H1 (cell line): ENCODE measurements at places on chromosomes 3 and 15.
A peak's percentile ranks its signal among the peaks of the same experiment; 100 is the strongest.

GRCh38 chr15:89629829-89630228 is 25.4 kb downstream of the KIF7 start:
- DNase-seq: no peak

- peak; percentile 48 for DNase-seq
Measured at GRCh38 chr3:139491966-139492365, 15.7 kb upstream of the RBP2 start.

GRCh38 chr3:112979244-112979832 is 4.4 kb upstream of the CD200R1 start:
- DNase-seq: no peak

GRCh38 chr3:172046268-172046915 is 7.0 kb downstream of the FNDC3B start:
- DNase-seq: no peak

DNA sequence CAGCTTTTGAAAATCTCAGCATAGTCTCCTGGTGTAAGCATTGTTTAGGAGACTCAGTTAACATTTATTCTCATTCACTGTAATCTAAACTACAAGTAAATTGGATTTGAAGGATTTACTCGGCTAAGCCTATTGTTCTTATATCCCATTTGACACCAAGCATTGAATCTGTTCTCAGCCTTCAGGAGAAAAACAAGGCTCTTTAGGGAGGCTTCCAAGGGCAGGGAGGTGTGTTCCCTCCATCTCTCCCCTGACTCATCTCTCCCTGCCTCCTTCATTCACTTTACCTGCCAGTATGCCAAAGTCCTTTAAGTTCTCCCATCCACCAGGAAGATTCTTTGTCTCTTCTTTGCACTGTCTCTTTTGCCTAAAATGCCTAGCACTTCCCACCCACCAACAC is 347.8 kb downstream of the MFSD1 start:
- no peak for DNase-seq

- no peak for DNase-seq
Measured at GRCh38 chr3:5437783-5438323, 250.3 kb downstream of the EDEM1 start.

GRCh38 chr3:146374146-146374545 is 95.2 kb downstream of the PLSCR2 start:
- DNase-seq: no peak

DNA sequence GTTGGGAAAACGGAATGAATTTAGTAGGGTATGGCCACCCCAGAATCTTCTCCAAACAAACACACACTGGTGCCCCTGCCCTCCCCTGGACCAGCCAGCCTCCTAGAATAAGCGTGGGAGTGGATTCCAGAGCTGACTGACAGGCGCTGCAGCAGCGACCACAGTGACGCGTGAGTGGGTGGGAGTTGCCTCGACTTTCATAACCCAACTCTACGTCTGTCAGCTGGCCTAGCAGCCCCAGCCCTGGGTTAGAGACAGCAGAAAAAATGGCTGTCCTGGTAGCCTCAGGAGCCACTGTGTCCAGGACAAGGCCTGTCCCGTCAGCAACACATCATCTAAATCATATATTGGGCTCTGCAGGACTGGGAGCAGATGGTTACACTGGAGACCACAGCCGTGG is 10.0 kb downstream of the PLA2G4B start:
- DNase-seq: no peak

DNA sequence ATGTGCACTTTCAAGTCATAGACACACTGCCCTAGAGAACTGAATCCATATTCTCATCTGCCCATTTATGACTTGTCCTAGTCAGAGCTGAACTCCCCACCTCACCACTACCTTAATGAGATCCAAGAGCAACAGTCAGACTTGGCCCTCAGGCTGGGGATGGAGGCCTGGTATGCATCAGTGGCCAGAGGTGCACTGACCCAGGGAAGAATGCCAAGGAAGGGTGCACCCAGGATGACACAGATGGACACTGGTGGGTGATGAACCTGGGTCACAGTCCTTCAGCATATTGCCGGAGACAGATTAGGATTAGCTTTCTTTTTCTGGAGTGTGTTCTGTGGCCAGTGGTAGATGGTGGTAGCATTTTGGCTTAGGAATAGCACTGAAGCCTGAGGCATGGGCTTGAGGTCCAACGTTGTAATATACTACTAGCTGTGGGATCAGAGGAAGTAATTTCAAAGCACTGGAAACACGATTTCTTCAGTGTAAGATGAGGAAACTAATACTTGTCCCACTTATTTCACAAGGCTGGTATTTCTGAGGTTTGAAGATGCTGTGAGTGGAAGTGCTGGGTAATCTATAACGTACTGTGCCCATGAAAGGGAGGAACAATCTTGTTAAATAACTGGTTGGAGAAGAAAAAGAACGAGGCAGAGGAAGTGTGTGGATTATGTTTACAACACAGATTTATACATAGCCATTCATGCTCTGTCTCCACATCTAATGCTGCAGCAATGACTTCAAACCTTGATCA is 265.0 kb downstream of the THRB start:
- DNase-seq: no peak

DNA sequence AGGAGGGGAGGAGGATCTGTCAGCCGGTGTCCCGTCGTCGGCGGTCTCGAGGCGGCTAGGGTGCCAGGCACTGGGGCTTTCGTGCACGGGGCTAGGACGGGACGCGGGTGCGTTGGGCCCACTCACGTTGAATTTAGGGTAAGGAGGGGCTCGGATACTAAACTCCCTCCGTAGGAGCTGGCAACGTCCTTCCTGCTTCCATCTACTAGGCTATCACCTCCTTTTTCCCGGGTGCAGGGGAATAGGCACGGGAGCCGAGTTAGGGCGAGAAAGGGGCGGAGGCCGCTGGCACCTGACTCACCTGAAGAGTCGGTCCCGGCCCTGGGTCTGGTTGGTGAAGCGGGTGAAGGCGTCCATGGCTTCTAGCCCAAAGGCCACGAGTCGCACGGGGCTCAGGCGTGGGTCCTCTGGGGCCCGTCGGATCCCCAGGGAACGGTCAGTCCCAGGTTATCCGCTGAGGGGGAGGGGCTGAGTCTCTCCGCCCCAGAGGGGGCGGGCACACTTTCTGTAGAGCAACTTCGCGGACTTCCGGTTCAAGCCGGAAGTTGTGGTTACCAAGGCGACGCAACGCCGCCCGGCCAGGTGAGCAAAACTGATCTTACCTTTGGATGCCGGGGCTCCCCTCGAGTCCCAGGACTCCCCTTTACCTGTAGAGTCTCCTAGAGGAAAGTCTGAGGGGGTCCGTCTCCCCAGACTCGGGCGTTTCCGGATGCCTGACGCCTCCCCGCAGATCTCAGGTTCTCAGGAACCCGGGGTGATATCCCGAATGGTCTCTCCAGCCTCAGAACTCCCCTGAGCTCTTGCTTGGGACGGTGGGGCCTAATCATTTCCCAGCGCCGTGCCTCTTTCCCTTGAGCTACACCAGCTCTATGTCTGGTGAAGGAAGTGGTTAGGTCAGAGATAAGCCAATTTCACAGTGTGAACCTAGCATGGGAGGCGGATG is at the start of the genes PEX11A and WDR93:
Gene PEX11A (minus strand): TSS at position 479 of the 943 bp plus-strand sequence. CDS start 122 bp downstream, at position 357.
Gene WDR93 (plus strand): TSS at position 536 of the 943 bp plus-strand sequence. CDS start 10,936 bp downstream, outside the sequence.
- peak; percentile 49 for DNase-seq

DNA sequence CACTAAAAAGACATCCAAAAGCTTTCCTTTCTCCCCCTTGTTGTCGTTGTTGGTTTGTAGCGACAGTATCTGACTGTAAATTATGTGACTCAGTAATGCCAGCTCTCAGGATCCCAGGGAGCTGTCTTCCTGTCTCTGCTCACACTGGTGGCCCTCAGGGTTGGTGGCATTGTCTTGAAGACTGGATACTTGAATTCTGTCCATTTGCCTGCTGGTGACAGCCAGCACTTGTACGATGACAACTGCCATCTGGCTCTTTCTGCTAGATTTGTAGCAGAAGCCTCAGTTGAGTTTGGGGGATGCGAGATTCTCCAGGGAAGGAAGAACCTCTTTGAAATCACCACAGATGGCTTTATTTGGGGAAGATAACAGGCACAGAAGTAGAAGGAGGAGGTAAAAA is 120.8 kb downstream of the ARPP21 start:
- DNase-seq: no peak

- DNase-seq: no peak
Measured at GRCh38 chr3:186882150-186882524, 39.6 kb downstream of the ADIPOQ start.

GRCh38 chr15:35546511-35547381 is 781 bp upstream of the DPH6 start:
- no peak for DNase-seq

DNA sequence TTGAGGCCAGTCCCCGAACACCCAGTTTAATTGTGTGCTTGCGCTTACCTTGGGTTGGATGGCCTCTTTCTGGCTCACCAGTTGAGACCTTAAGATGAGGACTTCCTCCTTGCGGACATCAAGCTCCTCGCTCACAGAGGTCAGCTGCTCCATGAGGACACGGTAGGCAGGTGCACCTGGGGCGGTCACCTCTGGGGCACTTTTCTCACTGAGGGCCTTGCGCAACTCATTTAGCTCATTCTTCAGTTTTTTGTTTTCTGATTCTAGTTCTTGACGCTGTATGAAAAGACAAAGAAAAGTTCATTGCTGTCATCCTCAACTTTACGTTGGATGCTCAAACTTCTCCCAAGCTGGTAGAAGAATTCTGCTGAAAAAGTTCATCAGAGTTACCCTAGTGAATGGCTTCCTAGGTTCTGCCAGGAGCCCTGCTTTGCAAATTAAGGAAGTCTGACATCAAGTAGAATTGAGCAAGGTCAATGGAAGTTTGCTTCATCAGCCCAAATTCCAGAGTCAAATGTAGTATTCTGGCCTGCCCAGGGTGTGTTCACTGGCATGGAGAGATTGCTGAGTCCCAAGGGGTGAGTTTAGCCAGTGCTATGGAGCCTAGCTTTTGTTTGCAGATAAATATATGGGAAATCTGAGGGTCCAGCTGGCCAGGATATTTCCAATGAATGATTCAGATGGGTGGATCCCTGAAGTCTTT is 55.8 kb upstream of the MYO5C start:
- DNase-seq: no peak

GRCh38 chr3:6251612-6252400 is 609.1 kb upstream of the GRM7 start:
- no peak for DNase-seq

- DNase-seq: no peak
Measured at GRCh38 chr3:151307583-151308488, 8.8 kb downstream of the GPR87 start.

DNA sequence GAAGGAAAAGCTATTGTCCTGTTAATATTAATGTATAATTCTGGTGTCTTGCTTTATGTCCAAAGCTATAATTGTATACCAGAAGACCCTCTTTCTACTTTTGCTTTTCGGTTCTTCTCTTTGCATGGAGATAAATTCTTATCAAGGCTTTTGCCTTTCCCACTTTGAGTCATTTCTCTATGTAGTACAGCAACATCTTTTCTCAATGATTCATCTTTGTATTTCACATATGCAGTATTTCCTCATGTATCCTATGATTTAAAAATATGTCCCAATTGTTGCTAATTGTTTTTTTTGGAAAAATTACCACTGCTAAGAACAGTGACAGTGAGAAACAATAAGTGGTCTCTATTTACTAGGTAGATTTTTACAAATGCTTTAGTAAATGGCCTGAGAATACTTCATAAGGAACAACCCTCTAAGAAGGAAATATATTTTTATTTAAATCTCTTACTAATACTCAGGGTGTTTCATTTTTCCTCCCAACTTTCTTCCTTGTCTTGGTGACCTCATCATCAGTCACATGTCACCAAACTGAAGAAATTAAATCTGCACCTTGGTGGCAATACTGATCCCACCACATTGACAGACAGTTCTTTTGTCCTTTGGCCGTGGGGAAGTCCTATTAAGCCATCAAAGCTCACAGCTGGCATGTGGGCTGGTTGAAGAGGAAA is 290.6 kb downstream of the SATB1 start:
- DNase-seq: no peak

- no peak for DNase-seq
Measured at GRCh38 chr3:33575311-33575710, 135.1 kb upstream of the UBP1 start.

DNA sequence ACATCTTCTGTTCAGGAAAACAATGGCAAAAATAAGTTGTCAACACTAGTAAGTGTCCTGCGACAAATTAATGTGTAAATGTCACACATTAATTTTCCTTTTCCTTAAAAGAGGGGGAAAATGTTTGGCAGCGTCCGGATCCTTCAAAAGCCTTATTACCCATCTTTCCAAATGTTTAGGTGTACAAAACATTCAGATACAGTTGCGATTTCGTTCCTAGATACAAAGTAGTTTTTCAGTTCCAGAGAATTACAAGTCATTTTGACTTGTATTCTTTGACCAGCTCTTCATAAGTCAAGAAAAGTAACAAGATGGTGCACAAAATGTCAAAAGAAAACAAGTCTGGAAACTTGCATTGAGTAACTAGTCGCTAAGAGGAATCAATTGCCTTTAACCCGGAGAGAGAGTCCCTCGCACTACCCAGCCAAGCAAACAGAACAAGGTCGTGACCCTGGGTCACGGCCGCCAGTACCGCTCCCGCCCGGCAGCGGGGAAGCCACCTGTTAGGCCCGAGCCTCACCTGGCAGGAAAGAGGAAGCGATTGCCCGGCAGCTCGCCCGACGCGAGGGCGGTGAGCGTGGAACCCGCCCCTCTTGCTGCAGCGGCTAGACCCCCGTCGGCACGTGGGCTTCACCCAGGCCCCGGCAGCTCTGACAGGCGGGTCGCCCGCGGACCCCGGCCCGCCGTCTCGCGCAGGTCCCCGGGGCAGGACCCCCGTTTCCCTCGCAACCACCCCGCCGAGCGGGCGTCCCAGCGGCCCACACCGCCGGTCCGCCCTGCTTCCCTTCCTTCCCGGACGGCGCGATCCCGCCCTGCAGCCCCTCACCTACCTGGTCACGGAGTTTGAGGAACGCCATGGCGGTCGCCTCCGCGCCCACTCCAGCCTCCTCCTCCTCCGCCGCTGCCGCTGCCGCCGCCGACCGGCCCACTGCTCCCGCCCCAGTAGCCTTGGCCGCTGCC is 61.0 kb upstream of the ANKRD28 start:
- DNase-seq: no peak

DNA sequence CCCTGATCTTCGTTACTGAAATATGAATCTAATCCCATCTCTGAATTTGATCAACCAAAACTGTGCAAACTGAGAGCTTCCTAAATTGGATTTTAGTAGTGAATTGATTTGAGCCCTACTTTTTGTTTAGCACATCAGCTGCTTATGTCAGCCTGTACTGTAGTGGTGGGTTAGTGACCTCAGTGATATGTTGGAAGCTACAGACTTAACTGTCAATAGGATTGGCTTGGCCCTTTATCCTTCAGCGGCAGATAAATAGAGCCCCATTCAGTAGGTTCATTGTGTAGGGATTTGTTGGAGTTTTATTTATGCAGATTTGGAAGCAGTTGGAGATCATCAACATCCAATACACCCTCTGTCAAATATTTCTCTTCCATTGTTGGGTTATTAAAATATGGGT is 409.7 kb downstream of the SOX2 start:
- DNase-seq: no peak

- DNase-seq: no peak
Measured at GRCh38 chr15:93209690-93210445, 120.9 kb upstream of the RGMA start.

DNA sequence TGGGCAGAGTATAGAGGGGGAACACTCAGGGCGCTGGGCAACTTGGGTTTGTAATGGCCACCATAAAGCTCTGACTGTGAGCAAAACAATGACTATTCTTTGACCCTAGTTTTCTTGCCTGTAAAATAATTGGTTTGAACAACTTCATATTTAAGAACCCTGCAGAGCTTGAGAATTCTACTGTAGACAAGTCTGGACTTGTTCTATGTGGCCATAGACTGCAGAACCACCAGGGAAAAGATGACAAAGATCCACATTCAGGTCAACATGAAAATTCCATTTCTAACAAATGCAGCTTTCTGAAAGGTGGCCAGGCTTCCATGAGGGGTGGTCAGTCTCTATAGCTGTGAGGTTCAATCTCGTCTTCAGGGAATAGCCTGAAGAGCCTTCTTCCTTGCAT is 239.4 kb upstream of the LRRN1 start:
- DNase-seq: no peak

GRCh38 chr15:89754361-89755154 is 3.5 kb upstream of the MESP1 start:
- no peak for DNase-seq
